ENCODE measurements at places on chromosomes 1 and 21.

- DNase-seq = no peak
These were observed 8.6 kb upstream of the C1orf105 start for GRCh38 chr1:172411791-172412338.

GRCh38 chr1:160834945-160835565 is 27.6 kb downstream of the CD244 start:
- peak; percentile 4 for DNase-seq

DNA sequence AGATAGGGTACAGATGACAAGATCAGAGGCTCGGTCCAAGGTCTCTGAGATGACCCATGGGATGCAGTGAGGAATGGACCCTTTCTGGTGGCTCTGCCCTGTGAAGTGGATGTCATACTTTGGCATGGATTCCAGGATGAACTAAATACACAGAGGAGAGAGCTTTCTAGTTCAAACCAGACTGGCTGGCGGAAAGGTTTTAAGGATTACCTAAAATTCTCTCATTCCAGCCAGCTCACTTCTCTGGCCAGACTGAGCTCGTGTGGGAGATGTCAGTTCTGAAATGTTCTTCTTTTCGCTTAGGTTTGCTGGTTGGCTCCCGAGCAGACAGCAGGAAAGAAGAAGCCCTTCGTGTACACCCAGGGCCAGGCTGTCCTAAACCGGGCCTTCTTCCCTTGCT is 6.2 kb downstream of the RNPEP start:
- DNase-seq = no peak

- peak; percentile 42 for DNase-seq
These were observed 150.8 kb downstream of the VPS13D start for GRCh38 chr1:12380326-12381249.

DNA sequence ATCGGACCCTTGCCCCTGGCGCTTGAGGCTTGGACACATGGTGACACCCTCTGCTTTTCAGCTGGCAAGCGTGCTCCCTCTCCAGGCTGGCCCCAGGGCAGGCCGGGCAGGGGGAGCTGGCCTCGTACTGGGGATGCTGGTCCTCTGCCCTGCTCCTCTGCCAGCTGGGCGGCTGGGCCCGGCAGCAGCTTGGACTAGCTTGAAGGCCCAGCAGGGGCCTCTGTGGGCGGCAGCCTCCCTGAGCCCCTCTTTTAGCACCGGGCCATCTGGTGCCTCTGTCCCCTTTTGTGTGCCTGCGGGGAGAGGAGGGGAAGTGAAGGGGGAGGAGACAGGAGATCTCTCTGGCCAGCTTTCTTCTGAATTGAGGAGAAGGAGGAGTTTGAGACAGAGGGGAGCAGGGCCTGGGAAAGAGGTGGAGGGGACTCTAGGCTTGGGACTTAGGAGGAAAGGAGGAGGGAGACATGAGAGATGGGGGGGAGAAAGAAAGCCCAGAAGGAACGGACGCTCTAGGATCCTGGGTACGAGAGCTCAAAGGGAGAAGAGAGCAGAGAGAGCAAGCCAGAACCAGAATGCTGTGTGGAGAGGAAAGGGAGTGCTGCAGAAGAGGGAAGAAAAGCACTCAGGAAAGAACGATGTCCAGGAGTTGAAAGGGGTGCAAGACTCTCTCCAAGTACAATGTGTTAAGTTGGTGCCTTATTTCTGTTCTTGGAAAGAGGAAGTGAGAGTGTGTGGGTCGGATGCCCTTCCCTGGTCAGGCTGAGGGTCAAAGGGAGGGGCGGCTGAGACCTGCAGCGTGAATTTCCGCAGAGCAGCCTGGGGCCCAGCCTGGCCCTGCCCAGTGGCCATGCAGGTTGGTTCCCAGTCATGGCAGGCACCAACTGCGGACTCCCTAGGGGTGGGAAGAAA is 40.3 kb downstream of the IER5 start:
- peak; percentile 49 for DNase-seq

GRCh38 chr1:159307346-159308020 is 5.3 kb downstream of the FCER1A start:
- no peak for DNase-seq

GRCh38 chr1:183444243-183444642 is 26.1 kb upstream of the NMNAT2 start:
- DNase-seq = no peak

DNA sequence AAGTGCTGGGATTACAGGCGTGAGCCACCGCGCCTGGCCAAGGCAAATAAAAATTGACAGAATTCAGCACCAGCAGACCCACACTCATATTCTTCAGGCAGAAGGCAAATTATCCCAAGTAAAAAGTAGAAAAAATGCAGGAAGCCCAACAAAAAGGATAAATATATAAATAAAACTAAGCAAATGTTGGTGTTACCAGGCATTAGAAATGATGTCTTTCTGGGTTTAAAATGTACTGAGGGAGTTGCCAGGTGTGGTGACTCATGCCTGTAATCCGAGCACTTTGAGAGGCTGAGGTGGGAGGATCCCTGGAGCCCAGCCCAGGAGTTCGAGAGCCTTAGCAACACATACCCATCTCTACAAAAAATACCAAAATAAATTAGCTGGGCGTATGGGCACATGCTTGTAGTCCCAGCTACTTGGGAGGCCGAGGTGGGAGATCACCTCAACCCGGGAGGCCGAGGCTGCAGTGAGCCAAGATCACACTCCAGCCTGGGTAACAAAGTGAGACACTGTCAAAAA is 6.3 kb downstream of the INTS11 start:
- DNase-seq = peak; percentile 30

DNA sequence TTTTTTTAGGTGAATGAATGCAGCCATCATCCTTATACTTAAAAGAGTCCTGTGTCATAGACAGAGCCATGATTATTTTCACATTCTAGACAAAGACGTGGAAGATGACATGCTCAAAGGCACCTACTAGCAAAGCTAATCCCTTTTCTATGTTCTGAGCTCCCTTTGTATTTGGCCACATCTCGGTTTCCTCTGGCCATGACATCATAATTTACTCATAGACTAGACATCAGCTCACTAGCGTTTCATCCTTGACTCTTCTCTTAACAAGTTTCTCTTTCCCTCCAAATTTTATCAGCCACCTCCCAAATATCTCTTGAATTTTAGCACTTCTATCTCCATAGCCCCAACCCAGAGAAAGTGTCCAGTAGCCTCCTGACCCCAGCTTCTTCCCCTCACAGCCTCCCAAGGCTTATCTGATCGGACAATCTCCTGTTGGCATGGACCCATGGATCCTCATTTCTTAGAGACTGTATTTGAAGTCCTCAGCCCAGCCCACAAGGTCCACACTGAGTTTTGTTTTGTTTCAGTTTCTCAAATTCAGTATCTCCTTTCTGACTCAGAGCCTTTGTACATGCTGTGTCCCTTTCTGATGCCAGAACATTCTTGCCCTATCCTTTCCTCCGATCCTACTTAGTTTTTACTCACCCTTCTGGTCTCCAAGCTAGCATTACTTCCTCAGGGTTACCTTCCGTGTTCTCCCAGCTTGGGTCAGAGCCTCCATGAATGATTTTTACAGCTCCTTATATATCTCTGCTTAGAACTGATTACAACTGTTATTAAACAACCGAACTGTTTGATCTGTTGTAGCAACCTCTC is 33.0 kb upstream of the EPS8L3 start:
- no peak for DNase-seq

DNA sequence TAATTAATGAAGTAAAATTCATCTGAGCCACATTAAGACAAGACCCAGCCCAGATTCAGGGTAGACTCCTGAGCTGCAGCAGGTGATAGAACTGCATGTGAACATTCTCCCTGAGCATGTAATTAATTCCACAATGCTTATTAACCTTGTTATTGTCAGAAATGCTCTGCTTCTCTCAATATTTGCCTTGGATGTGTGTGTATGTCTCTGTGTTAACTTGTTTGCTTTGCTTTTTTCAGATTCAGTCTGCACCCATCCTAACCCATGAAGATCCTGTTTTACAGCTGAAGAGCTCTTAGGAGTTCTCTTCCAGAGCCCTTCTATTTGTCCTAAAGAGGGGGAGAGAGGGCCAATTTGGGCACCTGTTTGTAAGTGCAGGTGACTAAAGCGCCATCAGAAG is 143.2 kb upstream of the BMP8A start:
- DNase-seq = peak; percentile 9

GRCh38 chr1:119611701-119612113 is 36.4 kb downstream of the ZNF697 start:
- DNase-seq = peak; percentile 62

GRCh38 chr1:147341246-147341645 is 98.8 kb downstream of the CHD1L start:
- DNase-seq = no peak

DNA sequence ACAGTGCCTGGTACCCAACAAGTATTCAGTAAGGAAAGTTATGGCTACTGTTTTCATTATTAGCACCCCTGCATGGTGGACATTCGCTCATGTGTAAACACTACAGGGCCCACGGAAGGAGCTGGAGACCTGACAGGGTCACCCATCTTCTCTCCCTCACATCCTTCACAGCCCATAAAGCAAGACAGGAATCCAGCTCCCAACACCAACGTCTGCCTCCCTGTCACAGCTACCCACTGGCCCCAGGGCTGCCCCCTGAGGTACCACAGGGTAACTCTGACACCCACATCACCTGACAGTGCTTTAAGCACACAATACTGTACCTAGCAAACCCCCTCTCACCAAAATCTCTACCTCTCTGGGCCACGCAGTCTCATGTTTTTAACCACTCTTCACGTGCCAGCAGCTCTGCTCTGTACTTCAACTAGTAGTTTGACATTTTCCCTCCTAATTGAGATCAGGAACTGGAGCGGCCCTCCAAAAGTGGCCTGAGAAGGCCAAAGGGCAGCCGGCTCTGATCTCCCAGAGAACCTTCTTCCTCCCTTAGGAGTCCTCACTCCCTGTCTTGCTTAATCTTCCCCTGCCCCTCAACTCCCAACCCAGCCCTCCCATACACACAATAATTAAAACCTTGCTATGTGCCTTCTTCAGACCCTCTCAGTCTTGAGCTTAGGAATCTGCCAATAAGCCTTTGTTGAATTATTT is 76.8 kb downstream of the CD34 start:
- no peak for DNase-seq

DNA sequence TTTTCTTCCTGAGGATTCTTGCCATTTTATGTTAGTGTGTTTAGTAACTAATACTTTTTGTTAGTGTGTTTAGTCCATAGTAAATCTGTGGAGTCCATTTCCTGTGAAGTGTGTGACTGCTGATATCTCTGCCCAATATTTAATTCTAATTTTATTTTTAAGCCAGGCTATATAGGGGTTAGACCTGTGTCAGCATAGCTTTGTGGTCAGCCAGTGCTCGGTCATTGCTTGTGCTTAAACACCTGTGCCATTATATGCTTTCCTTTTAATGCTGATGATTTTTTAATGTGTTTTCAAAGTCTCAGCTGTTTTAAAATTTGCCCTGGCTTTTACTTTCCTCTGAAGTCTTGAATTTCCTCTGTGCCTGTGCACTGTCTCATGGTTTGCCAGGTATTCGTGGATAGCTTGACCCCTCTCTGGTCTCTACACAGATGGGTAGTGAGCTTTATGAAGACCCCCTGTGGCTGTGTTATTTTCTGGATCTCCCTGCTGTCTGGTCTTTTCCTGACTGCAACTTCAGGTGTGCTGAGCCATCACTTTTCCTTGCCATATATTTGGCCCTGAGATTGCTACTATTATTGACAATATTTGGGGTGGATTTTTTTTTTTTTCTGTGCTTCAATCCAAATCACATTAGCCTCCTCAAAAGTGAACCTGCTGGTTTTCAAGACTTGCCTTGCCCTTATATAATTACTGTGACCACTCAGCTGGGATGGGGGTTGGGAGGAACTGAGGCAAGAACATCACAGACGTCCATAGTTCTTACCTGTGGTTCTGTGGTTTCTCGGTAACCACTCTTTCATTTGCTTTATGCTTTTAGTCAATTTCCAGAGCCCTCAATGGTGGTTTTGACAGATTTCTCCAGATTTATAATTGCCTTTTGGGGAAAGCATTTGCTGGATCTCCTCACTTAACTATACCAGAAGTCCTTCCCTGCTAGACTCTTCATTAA is 59.6 kb downstream of the RPS6KC1 start:
- DNase-seq = no peak

DNA sequence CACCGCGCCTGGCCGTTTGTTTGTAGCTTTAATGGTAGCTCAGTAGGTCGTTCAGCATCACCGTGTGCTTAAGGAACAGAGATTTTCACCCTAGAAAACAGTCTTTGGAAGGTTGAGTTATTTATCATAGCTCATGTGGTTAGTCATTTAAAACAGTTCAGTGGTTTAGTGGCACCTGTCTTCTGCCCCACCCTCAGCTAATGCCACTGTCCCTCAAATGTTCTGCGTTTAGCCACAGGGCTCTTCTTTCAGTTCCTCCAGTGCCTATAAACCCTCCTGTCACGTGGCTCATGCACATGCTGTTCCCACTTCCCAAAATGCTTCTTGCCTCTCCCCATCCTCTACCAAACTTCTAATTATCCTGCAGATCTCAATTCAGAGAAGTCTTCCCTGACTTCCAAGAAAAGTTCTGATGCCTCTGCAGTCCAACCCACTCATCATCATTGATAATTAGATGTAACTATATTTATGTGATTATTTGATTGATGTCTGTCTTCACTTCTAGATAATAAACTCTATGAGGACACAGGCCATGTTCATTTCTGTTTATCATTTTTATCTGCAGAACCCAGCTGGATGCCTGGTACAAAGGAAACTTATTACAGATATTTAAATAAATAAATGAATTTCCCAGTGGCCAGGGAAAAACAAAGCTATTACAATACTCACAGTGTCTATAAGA is 14.4 kb upstream of the DIPK1A start:
- DNase-seq = no peak

DNA sequence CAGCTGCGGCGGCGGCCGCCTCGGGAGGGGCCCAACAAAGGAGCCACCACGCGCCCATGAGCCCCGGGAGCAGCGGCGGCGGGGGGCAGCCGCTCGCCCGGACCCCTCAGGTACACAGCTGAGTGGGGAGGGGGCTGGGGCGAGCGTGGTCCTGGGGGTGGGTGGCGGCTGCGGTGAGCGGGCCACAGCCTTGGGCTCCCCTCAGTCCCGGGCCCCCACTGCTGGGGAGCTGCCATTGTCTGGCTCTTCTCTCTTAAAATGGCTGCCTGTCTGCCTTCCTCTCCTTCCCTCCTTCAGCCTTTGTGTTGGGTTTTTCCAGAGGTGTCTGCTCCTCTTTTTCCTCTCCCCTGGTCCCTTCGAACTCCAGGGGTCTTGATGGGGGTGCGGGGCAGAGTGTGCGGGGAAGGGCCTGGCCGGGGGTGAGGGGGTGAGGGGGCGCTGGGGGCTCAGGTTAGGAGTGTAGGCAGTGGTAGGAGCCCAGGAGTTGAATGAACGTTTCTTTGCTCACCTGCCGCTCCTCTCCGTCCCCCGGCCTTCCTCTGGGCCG is 1.7 kb downstream of the ARID1A start:
- no peak for DNase-seq

DNA sequence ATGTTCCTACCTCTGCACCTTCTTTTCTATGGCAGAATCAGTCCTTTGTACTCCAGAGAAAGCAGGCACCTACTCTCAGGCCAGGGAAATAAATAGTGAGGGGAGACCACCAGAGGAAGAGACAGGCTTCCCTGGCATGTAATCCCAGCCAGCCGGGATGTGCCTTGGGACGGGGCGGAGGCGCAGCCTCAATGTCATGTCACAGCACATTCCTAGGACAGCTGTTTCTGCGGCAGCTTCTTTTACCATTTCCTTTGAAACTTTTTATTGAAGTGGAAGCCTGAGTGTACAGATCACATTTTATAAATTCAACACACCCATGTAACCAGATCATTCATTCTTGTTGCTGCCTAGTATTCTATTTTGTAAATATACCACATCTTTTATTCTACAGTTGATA is 67.9 kb upstream of the ZNF326 start:
- no peak for DNase-seq

- DNase-seq = no peak
These were observed 638 bp upstream of the OLIG2 start for GRCh38 chr21:33025106-33025488.

Measured in NCI-H1092 treated with DMSO at 0.1 percent for 48 hours (cell line).